GM23248 (cell line): ENCODE measurements at places on chromosomes 5 and 9. TPM values are rescaled to one million over a fixed set of nuclear protein-coding genes. Genes with fewer than 3 reads are reported as not detected.

The CMYA5 gene
- 0.97 and 1.0 TPM in 2 replicates for total RNA-seq

- H3K27ac ChIP-seq, result no peak overlapping the region
- peaks cover 24% of the 10 kb centered on the region for H3K4me1 ChIP-seq
- DNase-seq, result no peak
- H3K36me3 ChIP-seq, result no peaks in the 10 kb centered on the region
Observed at GRCh38 chr5:140259500-140259899, 43.4 kb downstream of the PFDN1 start.

DNA sequence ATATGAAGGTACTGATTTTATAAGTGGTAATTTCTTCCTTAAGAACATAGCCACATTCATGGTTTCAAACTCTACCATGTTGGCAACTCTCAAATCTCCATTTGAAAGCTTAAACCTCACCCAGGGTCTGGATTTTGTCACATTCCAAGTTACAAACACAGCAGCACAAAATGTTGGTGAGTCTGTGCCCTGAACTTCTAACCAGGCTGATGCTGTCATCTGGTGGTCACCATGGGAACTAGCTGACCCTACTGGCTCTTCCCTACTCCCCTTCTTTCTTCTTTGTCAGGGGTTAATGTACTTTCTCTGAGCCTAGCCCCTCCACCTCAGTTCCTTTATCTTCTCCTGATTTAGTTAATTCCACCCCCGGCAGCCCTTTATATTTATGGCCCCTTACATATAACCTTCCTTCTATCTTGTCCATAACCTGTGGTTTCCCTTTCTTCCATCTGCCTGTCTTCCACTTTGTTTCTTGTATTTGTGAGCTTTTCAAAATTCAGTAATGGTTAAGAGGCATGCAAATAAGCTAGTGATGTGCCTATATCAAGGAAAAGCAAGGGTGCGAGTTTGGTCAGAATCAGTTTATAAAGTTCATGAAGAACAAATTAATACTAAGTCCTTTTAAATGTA, 35.9 kb downstream of the TGFBR1 start:
- H3K4me1 ChIP-seq, result peaks cover 12% of the 10 kb centered on the region
- no peak overlapping the region for H3K27ac ChIP-seq

The FSD1L gene
- total RNA-seq, result 1.3 and 2.7 TPM in 2 replicates

DNA sequence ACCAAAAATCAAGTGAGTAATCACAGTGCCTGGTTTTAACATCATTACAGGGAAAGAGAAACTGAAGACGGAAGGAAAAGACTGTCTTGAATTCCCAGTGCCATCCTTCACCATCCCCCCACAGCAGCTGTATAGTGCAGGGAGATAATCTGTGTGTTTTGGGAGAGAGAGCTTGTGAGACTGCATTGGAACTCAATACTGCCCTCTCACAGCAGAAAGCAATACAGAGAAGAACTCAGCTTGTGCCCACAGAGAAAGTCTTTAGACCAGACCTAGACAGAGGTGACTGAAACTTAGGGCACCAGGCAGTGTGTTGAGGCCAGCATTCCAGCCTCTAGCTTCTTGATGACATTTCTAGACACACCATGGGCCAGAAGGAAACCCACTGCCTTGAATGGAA, 754.7 kb upstream of the CDH6 start:
- H3K4me3 ChIP-seq, result no peak overlapping the region
- H3K4me1 ChIP-seq, result no peaks in the 10 kb centered on the region
- no peaks in the 10 kb centered on the region for H3K36me3 ChIP-seq
- no peak overlapping the region for H3K27ac ChIP-seq

GRCh38 chr5:10590226-10590999, 26.5 kb downstream of the ANKRD33B start:
- DNase-seq, result peak; percentile 48
- no peaks in the 10 kb centered on the region for H3K27me3 ChIP-seq
- no peak overlapping the region for H3K4me3 ChIP-seq
- peaks cover 11% of the 10 kb centered on the region for H3K4me1 ChIP-seq

GRCh38 chr5:163106098-163106497, 331.3 kb upstream of the CCNG1 start:
- DNase-seq, result no peak
- H3K27me3 ChIP-seq, result no peaks in the 10 kb centered on the region
- no peaks in the 10 kb centered on the region for H3K36me3 ChIP-seq
- H3K27ac ChIP-seq, result no peak overlapping the region

DNA sequence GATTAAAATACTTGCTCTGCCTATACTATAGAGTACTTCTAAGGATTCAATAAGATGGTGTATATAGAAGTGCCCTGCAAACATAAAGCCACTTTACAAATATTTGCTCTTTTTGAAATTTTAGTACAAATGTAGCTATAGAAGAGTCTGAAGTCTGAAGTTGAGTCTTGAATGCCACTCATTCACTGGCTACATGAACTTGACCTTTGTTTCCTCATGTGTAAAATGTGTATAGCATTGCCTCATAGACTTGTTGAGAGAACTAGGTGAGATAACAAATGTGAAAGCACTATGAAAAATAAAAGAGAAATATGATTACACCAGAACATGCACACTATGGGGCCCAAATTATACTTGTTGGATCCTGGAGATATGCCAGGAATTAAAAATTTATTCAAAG, 244.7 kb downstream of the SEC61B start:
- H3K4me1 ChIP-seq, result no peaks in the 10 kb centered on the region
- H3K36me3 ChIP-seq, result no peaks in the 10 kb centered on the region
- H3K27ac ChIP-seq, result no peak overlapping the region
- no peaks in the 10 kb centered on the region for H3K27me3 ChIP-seq
- no peak overlapping the region for H3K4me3 ChIP-seq

- H3K4me3 ChIP-seq, result no peak overlapping the region
- H3K27me3 ChIP-seq, result peaks cover 31% of the 10 kb centered on the region; the same call in 1 of the 2 replicates
- H3K27ac ChIP-seq, result no peak overlapping the region
Observed at GRCh38 chr9:13557746-13558145, 278.3 kb upstream of the MPDZ start.

The SLC36A3 gene
- not detected in 2 replicates for total RNA-seq

DNA sequence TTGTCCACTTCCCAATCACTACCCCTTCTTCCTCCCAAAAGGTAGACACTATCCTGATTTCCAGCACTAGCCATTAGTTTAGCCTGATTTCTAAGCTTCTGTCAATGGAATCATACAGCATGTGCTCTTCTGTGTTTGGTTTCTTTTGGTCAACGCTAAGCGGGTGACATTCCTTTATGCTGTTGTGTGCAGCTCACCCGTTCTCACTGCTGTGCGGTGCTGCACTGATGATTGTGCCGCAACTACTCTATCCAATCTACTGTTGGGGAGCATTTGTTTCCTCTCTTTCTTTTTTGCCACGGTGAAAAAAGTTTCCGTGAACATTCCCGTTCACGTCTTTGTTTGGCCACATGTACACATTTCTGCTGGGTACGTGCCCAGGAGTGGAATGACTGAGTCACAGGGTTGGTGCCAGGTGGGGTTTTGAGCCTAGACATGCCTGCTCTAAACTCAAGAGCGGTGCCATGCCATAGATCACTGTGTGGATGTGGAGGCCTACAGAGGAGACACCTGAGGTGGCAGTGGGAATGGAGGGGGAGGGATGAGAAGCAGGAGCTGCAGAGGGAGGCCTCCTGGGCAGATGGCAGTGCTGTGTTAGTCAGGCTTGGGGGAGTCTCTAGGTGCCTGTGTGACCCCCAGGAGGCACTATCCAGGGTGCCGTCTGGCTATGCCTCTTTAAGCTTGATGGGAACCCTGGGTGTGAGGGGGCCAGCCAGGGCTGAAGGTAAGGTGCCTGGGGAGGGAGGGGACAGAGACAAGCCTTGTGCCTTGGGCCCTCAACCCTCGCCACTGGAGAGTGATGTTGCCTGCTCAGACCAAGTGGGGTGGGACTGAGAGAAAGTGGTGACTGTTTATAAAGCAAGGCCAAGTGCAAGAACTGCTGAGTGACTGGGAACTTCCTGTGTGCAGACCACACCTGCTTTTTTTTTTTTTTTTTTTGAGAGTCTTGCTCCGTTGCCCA, 11.4 kb upstream of the ANKRD33B start:
- peak overlapping the region; percentile 87 for H3K27ac ChIP-seq
- peaks cover 47% of the 10 kb centered on the region for H3K4me1 ChIP-seq
- no peaks in the 10 kb centered on the region for H3K27me3 ChIP-seq
- H3K36me3 ChIP-seq, result no peaks in the 10 kb centered on the region

DNA sequence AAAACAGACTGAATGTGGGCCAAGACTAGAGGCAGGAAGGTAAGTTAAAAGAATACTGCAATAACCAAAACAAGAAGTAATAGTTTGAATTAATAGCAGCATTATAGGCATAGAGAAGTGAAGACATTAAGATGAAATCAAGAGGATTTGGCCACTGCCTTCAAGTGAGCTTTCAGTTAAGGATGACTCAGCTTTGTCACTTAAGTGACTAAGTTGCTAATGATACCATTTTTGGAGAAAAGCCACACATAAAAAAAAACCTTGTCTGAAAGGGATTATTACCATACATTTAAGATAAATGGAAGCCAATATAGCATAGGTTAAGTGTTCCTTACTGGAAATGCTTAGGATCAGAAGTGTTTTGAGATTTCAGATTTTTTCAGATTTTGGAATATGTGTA, 57.0 kb downstream of the ECPAS start:
- no peak overlapping the region for H3K4me3 ChIP-seq
- H3K36me3 ChIP-seq, result peaks cover 76% of the 10 kb centered on the region
- no peaks in the 10 kb centered on the region for H3K27me3 ChIP-seq
- peak; percentile 86 for DNase-seq
- 0 out of 2 replicates have a peak overlapping the region, but pooled peaks have one; percentile 15 for H3K27ac ChIP-seq

The IFNA13 gene
- not detected in 2 replicates for total RNA-seq

DNA sequence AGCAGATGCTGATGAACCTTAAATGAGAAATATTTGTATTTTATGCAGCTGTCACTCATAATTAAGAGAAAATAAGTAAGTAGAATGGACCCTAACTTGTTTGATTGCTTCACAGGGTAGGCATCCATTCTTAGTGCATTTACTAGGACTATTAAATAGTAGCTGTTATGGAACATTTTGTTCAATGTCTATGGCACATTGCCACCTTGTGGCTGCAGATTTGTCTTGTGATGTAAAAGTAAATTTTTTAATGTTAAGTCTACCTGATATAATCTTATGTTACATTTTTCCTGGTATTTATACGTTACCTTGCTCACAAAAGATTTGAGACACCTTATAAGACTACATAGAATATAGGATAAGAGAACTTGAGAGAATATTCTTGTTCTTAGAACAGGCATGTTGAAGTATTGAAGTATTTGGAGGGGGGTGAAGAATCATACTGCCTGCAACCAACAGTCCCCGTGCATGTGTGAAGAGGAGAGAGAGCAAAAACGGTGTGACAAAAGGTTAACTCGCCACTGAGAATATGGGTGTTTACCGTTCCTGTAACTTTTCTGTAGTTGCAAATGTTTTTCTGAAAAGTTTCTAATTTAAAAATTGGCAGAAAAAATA, 161.1 kb downstream of the MAST4 start:
- H3K27me3 ChIP-seq, result no peaks in the 10 kb centered on the region
- H3K36me3 ChIP-seq, result no peaks in the 10 kb centered on the region
- H3K27ac ChIP-seq, result no peak overlapping the region
- H3K4me3 ChIP-seq, result no peak overlapping the region

DNA sequence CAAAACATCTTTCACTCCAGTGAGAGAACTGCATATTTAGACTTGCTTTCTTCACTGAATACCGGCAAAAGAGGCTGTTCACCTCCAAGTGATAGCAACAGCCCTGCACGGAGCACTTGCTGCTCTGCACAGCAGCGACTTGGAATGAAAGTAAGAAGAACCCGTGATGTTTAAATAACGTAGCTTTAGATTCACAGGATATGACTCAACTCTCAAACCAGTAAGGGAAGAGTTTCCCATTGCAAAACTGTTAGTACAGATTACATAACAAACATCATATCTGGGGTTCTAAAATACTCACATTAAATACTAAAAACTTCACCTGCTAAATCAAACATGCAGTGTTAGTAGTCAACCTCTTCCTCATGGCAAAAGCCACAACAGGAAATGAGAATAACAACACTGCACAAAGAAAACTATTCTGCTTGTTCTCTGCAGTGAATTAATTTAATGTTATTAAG, 203.4 kb downstream of the MCTP1 start:
- peak overlapping the region; percentile 35 for H3K4me3 ChIP-seq
- H3K36me3 ChIP-seq, result no peaks in the 10 kb centered on the region
- no peak overlapping the region for H3K27ac ChIP-seq
- no peaks in the 10 kb centered on the region for H3K27me3 ChIP-seq
- DNase-seq, result peak; percentile 76

The ARSI gene
- total RNA-seq, result 4.2 and 4.3 TPM in 2 replicates

DNA sequence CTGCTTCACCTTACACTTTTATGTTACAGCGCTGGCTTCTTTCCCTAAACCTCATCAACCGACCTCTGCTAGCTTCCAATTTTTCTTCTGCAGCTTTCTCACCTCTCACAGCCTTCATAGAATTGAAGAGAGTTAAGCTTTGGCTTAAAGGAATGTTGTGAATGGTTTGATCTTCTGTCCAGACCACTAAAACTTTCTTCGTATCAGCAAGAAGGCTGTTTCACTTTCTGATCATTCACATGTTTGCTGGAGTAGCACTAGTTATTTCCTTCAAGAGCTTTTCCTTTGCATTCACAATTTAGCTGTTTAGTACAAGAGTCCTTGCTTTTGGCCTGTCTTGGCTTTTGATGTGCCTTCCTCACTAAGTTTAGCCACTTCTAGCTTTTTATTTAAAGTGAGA, 49.5 kb downstream of the NR3C1 start:
- H3K4me1 ChIP-seq, result peaks cover 80% of the 10 kb centered on the region
- no peak overlapping the region for H3K4me3 ChIP-seq
- peak overlapping the region; percentile 26; the same call in 1 of the 2 replicates for H3K27ac ChIP-seq
